NCI-H2171 (cell line): ENCODE measurements at places on chromosomes 11 and 22.

DNA sequence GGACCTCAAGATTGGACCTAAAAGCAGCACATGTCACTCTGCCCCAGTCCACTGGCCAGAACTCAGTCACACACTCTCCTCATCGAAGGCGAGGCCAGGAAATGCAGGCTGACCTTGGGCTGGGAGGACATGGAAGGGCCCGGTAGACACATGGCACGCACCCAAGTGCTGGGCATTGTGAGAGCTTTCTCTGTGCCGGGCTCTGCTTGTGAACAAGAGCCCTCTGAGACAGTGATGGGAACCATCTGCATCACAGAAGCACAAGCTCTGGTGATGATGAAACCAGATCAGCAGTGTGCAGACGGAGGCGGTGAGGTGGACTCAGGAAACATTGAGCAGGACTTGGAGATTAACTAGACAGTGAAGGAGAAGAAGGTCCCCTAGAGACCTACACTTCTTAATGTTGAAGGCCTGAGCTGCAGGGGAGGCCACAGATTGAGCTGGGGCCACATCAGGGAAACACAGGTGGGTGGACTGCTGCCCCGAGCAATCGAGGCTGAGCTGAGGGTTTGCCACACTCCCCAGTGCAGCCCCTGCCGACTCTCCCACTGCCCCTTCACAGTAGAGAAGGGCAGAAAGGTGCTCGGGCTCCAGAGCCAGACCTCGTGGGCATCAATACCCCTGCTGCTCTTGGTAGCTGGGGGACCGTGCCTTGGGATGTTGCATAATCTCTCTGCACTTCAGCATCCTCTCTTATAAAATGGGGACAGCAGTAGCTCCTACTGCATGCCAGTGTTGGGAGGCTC is 1460.5 kb downstream of the TBC1D22A start:
- DNase-seq = no peak

DNA sequence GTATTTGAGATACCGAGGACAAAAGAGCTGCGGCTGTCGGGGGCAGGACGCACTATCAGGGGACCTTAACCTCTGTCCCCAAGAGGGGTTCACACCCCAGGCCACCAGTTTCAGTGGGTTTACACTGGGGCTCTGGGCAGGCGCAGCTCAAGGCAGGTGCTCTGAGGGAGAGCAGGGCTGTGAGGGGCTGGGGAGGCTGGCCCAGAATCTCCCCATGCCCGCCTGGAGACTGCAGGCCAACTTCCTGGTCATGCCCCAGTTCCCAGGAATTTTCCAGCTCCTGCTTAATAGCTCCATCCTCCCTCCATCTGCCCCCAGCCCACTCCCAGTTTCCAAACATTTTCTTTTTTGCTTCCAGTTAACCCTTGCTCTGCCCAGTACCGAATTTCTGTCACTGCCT is 7.6 kb upstream of the PGA3 start:
- no peak for DNase-seq

DNA sequence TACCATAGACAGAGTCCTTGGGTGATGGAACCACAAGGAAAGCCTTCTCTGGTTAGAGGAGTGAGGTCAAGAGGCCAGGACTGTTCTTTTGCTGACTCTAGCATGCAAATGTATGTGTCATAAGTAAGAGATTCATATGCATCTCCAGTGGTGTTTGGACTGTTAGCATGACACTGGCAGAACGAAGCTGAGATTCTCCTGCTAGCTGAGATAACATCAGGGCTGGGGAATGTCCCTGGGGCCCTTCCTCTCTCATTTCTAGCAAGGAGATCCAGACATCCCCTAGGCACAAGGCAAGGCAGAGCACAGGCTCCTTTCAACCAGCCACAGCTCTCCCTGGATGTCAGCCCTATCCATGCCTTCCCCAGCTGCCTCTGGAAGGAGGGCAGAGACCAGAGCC is 711.3 kb downstream of the OPCML start:
- DNase-seq = no peak

DNA sequence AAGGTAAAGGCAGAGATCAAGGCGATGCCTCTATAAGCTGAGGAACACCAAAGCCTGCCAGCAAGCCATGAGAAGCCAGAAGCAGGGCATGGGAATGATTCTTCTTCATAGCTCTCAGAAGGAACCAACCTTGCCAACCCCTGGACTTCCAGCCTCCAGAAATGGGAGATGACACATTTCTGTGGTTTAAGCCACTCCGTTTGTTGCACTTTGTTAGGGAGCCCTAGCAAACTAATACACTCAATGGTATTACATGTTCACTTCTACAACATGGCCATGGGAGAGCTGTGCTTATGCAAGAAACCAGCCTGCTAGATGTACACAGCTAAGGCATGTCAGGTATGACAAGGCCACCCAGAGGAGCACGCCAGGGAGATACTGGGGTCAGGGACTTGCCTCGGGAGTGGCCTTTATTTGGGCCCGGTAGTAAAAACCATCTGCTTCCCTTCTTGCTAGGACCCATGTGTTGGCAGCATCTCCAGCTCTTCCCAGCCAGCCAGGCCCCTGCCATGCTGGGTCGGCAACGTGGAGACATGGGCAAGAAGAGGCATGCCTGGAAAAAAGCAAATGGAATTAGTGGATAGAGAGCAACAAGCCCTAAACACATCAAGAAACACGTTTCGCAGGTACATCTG is 3.6 kb downstream of the C11orf16 start:
- DNase-seq = no peak

DNA sequence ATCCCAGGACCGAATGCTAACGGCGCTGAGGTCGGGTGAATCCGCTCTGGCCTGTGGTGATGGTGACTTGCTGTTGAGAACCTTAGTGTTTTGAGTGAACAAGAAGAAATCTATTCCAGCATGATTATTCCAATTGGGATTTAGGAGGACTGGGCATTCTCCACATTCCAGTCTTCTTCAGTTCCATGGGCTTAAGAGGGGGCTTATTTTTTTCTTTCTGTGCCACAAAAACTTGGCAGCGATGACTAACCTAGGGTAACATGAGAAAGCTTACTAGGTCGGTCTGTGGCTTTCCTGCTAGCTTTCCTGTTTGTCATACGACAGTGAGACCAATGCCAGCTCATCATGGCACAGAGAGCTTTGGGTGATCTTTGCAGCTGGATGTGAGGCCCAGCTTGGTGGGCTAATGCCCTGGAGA is 62.9 kb upstream of the ATXN10 start:
- DNase-seq = no peak

DNA sequence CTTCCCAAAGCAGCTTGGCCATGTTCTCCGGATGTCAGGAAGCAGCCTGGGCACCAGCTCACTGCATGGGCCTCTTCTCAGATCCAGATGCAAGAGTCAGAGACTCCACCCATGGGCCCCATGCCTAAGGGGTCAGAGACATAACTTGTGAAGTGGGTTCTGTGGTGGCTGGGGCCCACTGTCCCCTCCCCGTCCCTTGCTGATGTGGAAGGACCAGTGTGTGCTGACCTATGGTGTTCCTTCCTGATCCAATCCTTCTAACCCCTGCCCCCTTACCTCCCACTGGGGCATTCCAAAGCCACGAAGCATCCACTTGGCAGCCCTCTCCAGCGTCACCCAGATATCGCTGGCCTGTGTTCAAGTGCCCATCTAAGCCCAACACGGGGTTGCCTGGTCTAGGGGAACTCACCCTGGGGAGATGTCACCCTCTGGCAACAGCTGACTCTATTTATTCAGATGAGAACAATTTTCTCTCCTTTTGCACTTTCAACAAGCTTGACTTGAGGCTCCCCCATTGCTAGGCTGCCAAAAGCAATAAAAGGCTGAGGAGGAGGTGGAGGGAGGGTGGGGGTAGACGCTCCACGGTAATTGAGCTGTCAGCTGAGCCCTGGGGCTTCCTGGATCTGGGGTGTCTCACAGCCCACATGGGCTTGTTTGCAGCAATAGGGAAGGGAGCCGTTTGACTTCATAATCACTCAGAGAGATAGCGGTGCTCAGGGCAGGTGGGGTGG is 158.5 kb downstream of the ADAMTS15 start:
- no peak for DNase-seq

GRCh38 chr11:78902771-78903507 is 328.3 kb upstream of the NARS2 start:
- no peak for DNase-seq

DNA sequence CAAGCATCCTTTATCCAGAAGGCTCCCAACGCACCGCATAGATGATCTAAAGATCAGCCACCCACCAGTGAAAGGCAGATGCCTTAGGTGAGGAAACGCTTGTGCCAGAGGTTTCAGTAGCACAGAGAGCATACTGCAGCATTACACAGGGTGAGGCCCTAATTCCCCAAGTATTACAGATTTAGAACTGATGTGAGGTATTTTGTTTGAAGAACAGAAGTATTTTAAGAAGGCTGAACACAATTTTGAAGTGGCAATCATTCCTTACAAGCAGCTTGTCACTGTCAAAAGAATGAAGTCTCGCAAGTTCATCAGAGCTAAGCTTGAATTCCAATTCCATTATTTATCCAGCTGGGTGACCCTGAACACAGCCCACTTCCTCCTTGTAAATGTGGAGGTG is 70.0 kb upstream of the FAT3 start:
- DNase-seq = no peak

DNA sequence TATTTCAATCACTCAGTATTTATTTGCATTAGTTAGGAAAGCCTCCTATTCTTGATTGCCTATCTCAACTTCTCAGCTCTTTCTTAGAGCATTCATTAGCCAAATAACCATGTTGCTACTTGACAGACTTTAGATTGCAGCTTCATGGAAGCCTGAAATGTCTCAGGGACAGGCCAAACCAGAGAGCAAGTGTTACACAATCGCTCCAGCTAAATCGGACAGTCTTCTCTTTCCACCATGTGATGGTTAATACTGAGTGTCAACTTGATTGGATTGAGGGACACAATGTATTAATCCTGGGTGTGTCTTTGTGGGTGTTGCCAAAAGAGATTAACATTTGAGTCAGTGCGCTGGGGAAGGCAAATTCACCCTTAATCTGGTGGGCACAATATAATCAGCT is 106.5 kb upstream of the DRD2 start:
- no peak for DNase-seq

DNA sequence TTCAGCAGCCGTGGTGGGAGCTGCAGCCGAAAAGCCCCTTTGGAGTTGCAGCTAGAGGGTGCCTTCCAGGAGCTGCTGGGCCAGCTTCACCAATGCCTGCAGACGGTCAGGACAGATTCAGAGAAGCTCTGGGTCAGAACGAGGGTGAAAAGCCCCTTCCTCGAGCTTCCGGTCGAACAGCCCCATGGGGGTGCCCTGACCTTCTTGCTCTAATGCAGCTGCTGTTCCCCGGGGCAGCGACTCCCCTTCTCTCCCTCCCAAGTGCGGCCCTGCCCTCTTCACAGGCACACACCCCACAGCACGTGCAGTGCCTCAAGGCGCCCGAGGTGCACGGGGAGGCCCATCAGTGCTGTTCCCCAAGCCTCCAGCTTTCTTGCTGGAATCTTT is 9.6 kb upstream of the IFITM3 start:
- no peak for DNase-seq

DNA sequence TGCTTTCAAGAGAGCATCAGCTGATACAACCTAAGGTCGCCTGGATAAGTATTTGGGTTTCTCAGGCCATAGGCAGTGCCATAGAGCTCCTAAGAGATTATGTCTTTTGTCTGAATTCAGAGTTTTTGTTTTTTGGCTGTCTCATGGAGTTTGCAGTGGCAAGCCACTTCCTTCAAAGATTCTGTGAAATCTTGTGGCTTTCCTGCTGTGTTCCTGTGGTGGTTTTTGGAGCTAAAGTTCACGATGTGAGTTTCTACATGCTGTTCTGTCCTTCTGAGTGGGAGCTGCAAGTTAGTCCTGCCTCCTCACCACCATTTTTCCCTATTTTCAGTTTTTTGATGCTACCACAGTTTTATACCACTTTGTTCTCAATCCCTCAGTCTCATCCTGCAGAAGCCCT is 111.4 kb downstream of the COMMD9 start:
- DNase-seq = no peak

DNA sequence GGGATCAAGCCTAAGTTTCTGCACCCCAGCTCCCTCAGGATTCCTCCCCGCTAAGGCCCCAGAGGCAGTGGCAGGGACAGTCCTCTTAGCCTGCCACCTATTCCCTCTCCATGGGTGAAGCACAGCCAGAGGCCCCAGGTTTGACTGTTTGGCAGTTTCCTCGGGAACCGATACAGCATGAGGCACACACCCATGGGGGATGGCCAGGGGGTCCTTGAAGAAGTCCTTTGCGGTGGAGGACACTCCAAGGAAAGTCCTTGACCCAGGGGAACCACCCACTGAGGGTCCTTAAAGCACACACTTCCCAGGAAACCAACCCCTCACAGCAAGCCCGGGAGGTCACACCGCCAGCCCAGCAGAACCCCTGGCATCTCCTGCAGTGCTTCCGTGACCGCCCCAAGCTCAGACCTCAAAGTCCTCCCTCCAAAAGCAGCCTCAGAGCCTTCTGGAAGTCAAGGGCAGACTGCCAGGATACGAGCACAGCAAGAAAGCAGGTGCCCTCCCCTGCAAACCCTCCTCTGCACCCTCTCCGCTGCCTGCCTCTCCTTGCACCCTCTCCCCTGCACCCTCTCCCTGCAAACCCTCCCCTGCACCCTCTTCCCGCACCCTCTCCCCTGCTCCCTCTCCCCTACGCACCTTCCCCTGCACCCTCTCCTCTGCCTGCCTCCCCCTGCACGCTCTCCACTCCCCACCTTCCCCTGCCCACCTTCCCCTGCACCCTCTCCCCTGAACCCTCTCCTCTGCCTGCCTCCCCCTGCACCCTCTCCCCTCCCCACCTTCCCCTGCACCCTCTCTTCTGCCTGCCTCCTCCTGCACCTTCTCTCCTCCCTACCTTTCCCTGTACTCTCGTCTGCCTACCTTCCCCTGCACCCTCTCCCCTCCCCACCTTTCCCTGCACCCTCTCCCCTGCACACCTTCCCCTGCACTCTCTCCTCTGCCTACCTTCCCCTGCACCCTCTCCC is 1.4 kb downstream of the SIGIRR start:
- no peak for DNase-seq

DNA sequence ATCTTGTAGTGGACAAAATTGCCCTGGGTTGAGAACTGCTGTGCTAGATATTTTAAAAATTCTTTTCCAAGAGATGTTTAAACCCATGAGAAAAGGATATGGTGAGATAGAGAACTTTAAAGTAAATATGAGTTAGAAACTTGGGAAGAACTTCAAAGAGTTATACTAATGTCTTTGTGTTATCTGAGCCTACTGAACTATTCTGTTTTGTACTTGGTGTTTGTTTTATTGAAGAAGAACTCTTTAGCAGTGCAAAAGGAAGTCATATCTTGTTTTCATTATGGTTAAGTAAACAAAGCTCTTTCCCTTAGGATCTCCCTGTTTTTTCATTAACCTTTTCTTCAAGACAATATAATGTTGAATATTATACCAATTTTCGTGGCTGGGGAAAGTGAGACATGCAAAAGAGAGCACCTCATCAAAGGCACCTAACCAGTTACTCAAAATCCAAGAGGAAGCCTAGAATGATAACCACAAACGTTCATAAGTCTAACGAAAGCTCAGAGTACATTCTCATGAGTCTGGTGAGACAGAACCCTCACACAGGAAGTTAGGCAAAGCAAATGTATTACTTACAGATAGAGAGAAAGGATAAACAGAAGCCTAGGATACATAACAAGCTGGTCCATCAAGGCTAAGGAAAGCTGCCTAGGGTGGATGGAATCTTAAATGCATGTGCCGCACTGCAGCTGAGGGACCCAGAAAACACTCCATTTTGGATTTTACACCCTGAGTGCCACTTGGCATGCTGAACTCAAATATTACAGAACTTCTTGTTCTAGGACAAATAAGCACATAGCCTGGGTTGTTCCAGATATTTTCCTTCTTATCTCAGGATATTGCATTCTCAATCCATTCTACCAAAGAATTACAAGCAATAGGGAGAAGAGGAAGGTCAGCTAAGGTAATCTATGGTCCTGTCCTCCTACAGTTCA is 112.5 kb upstream of the ANO3 start:
- no peak for DNase-seq

- DNase-seq = no peak
These were observed 14.8 kb downstream of the PIWIL4 start for GRCh38 chr11:94581926-94582325.
